CD4-positive, alpha-beta T cell treated with Interleukin-15 for 1 hour (primary cell): ENCODE measurements at places on chromosomes 7 and 10.

GRCh38 chr10:44958898-44959246 is 730 bp upstream of the RASSF4 start:
- DNase-seq, result no peak

GRCh38 chr7:17472939-17473338 is 174.5 kb downstream of the AHR start:
- DNase-seq, result no peak

DNA sequence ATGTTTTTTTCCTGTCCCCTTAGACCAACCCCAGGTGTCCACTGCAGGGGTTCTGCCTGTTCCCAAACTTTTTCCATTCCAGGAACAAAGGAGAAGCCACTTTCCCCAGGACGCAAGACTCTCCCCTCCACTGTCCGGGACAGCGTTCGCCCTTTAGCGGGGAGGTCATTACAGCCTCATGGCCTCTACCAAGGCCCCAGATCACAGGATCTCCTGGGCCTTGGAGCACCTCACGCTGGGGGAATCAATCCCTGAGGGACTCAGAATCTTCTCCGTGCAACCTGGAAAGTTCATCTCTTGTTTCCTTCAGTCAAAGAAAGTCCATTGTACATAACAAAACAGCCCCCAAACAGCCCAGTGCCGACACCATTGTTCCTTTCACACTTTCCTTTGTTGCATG is 41.2 kb downstream of the MKI67 start:
- no peak for DNase-seq

- DNase-seq, result no peak
These were observed 282.6 kb downstream of the ADK start for GRCh38 chr10:74433595-74433956.

- DNase-seq, result peak; percentile 62
These were observed 1.3 kb downstream of the EIF4EBP2 start for GRCh38 chr10:70405037-70405824.
